NCI-H1105 treated with DMSO at 0.1 percent for 48 hours (cell line): ENCODE measurements at places on chromosomes 7 and 10.

DNA sequence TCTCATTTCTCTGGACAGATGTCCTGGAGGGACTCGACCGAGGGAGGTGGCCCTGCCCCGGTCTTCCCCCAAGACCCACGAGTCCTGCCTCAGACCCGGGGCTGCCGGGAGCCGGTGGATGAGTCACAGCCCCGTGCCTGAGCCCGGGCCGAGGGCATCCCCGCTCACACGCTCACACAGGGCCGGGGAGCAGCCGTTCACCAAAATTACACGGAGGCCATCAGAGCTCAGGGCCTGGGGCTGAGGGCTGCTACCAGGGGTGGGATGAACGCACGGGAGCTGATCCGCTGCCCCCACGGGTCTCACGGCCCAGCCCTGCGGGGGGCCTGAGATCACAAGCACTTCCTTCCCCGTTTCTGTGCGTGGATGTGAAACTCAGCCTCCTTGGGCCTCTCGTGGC, 17.5 kb downstream of the FAM20C start:
- no peak for DNase-seq

DNA sequence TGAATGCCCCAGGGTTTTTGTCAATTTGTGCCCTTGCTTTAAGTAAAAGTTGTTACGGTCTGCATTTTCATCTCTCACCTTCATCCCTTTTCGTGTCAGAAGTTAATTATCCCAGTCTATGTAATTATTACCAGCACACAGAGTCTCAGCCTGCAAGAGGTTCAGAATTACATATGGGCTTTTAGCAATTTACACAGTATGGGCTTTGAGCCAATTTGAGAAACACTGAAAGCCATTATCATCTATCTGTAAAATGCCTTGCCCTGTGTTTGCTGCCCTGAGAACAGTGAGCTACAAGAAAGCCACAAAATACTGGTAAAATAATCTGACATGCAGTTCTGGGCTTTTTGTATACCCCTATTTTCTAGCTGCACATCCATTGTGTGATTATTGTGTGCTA, 125.6 kb upstream of the STEAP4 start:
- DNase-seq, result peak; percentile 95

DNA sequence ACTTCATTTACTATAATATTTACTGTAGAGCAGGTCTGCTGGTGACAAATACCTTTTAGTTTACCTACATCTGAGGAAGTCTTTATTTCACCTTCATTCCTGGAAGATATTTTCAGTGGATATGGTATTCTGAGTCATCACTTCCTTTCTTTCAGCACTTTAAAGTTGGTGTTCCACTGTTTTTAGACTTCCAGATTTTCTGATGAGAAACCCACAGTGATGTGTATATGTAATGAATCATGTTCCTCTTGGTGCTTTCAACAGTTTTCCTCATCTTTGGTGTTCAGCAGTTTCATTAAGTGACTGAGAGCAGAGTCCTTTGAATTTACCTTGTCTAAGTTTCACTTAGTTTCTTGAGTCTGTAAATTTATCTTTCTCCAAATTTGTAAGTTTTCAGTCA, 36.4 kb downstream of the COPG2 start:
- DNase-seq, result no peak

DNA sequence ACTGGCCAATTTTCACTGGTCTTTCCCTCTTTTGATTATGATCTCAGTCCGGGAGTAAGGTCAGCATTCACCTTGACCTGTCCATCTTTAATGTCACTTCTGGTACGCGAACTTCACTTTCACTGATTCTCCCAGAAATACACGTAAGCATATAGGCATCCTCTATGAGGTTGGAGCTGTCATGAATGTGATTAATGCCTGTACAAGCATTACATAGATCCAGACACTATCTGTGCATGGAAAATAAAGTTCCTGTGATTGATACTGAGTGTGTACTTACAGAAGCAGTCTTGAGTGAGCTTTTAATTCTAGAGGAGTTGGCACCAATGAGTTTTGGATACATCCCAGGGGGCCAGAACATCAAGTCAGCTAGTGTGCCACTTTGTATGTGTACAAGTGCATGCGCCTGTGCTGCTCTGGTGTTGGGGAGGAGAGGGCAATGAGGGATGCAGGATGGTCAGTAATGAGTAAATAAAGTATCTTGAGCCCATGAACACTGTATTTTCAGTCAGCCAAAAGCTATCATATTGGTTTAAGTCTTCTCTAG, 6.0 kb downstream of the PTPRZ1 start:
- no peak for DNase-seq

DNA sequence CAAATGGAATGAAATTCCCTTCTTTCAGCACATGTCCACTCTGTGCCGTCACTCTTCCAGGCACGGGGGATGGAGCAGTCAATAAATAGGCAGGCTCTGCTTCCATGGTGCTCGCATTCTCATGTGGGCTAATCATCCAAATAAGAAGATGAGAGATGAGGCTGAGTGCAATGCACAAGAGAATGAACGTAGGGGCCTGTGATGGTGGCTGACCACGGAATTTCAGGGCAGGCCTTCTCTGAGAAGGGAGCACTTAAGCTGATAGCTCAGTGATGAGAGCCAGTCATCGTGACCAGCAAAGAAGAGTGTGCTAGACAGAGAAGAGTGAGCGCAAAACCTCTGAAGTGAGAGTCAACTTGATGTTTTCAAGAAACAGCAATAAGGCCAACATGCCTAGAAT, 47.9 kb downstream of the TAF3 start:
- no peak for DNase-seq

GRCh38 chr7:48305661-48306060, 134.4 kb downstream of the ABCA13 start:
- DNase-seq, result no peak

DNA sequence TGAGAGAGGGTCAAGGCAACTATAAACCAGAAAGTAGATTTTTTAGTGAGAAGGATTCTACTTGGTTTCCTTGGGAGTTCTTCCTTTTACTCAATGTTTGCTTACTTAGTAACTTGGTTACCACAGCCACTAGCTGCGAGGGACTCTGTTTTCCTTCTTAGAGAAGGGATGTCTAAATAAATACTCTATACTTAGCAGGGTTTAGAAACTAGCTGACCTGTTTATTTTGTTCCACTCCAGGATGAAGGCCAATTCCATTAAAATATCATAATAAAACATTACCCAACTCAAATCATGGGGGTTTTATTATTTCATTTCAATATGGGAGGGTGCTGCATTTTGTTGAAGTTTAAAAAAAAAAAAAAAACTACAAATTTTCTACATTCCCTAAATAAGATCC, 87.3 kb downstream of the PPP1R3A start:
- no peak for DNase-seq

DNA sequence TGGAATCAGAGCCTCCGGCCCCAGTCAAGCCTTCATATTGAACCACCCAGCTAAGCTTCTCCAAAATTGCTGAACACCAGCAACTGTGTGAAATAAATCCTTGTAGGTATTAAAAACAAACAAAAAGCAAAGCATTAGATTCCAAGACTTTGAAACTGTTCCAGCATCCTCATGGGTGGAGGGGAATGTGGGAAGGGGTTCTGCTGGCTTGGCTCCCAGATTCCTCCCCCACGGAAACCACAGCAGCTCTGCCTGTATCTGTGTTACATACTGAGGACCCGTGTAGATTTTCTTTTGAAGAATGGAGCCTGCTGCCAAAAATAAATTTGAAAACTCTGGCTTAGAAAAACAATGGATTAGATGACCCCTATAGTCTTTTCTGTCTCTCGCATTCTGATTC, 20.0 kb downstream of the AKR1B1 start:
- DNase-seq, result no peak

DNA sequence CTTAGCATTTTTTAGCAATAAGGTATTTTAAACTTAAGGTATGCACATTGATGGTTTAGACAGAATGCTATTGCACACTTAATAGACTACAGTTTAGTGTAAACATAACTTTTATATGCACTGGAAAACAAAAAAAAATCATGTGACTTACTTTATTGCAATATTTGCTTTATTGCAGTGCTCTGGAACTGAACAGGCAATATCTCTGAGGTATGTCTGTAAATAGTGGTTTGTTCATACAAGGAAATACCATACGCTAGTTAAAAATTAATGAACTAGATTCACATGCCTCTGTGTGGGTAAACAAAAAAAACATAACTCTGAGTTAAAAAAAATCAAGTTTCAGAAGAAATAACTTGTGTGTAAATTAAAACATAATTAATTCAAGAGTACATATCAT, 479.0 kb upstream of the MKI67 start:
- no peak for DNase-seq

GRCh38 chr10:14048930-14049613, 281.7 kb downstream of the FRMD4A start:
- no peak for DNase-seq

DNA sequence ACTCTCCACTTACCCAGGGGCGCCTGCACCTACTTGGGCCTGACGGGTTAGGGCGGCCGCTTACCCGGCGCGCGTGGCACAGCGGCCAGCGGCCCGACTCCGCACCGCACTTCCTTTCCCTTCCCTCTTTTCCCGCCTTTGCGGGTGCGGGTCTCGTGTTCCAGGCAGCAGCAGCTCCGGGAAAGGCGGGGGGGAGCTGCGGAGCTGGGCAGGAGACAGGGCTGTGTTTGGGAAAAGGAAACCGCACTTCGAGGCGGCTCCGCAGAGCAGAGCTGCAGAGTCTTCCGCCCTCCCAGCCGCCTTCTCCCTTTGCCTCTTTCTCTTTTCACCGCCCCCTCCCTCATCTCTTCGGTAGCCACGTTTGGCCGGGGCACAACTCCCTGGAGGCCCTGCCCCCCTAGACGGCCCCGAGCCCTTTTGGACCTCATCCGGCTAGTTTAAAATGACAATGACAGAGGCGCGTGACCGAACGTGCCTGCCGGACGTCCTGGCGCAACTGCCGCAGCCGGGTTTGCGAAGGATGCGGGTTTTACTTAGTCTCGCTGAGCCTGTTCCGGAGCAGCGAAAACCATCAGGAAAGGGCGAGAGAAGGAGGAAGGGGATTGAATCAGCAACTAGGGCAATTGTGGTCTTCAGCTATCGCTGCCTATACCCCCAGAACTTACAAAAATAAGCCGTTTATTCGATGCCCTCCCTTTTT, 7.9 kb upstream of the PAX2 start:
- DNase-seq, result no peak

DNA sequence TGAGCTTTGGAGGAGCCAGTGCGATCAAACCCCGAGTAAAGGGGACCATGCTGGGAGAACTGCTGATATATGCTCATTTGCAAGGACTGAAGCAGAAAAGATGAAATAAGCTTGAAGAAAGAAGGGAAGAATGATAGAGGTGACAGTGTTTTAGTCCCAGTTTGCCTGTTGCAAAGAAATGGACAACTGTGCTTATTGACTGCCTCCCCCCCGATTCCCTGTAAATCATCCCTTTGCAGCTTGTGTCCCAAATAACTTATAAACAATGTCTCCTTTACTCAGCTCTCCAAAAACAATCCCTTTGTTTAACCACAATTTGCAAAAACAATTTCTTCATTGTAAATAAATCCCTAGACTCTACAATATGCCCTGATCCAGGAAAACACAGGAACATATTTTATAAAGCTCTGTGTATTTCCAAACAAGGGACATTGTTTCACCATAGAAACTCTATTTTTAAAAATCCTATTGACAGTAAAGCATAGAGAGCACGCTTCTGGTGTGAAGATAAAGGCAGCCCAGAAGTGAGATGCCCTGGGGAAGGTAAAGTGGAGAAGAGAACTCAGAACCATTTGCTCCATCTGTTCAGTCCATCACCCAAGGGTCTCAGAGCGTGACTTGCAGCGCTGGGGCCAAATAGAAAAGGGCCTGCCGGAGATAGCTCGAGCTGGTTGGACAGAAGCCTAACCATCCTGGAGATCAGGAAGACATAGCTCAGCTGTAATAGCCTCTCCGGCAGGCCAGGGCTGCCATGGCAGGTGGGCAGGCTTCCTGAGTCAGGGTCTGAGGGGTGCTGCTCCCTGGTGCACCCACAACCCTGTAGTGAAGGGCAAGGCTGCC, 280.5 kb downstream of the WDR11 start:
- no peak for DNase-seq

GRCh38 chr10:84084342-84084741, 55.0 kb upstream of the GHITM start:
- no peak for DNase-seq

GRCh38 chr10:88138319-88138848, 275.0 kb downstream of the PTEN start:
- DNase-seq, result no peak

- no peak for DNase-seq
These were observed 6.6 kb downstream of the LRRC18 start for GRCh38 chr10:48932831-48933664.

DNA sequence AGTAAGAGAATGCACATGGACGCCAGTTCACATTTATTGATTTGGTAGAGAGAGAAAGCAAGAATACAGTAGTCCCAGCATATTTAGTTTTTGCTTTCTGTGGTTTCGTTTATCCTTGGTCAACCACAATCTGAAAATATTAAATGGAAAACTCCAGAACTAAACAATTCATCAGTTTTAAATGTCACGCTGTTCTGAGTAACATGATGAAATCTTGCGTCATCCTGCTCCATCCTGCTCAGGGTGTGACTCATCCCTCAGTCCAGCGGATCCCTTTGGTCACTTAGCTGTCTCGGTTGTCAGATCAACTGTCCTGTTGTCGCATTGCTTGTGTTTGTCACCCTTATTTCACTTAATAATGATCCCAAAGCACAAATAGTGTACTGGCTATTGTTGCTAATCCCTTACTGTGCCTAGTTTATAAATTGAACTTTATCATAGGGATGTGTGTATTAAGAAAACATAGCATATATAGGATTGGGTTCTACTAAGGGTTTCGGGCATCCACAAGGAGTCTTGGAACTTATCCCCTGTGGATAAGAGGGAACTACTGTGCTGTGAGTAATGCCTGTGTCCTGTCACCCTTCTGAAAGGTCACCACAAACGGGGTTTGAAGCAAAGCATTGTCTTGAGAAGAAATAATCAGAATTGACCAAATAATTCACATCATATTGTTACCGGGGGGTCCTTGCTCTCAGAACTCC, 73.6 kb downstream of the OTUD1 start:
- DNase-seq, result no peak

- no peak for DNase-seq
These were observed 149.4 kb upstream of the ASAH2 start for GRCh38 chr10:50400694-50401093.

GRCh38 chr7:1200045-1200444, 32.6 kb upstream of the UNCX start:
- DNase-seq, result peak; percentile 48

- DNase-seq, result no peak
These were observed 80.3 kb downstream of the LRRC17 start for GRCh38 chr7:102992938-102993717.

DNA sequence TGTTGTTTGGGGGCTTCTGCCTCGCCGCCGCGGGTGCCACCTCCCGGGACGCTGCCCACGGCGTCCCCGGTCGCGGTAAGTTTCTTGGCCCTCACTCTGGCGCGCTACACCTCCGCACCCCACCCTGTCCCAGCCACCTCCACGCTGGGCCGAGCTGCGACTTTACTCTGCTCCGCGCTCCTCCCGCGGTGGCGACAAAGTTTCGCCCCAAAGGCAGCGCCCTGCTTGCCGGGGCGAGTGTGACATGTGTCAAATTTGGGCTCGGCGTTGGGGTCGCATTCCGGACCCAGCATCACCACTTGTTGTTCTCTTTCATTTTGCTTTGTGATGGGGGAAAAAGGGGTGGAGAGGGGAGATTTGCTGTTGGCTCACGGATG, 167.7 kb upstream of the PPP1R3A start:
- DNase-seq, result peak; percentile 42

DNA sequence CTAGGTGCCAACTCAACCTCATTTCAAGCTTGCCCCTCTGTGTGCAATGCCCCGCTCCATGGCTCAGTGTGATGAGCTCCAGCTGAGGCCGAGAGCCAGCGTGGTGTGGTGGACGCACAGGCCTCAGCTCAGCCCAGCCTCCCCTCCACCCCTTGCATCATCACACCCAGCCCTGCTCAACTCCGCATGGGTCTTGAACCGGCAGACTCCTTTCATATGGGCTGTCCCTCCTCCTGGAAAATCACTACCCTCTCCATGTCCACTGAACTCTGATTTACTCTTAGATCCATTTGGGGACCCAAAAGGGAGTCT, 16.6 kb upstream of the SLC18A3 start:
- DNase-seq, result no peak
